ENCODE measurements at places on chromosomes 13 and 19. TPM values are rescaled to one million over a fixed set of nuclear protein-coding genes. Genes with fewer than 3 reads are reported as not detected.

DNA sequence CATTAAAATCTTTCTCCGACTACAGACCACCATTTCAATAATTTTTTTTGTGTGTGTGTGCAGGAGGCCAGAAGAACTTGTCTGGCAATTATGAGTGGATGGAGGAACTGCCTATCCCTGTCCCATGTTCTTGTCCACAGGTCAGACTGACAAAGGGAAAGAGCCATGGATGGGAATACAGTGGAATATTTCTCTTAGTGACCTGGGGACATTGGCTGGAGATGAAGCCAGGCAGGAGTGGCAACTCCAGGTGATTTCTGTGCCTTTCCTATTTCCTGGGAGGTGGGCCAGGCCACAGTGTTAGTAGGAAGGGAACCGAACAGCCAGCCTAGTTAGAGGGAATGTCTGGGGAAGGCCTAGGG, 3.7 kb downstream of the PSG9 start:
- H3K36me3 ChIP-seq, result no peaks in the 10 kb centered on the region
- H3K27ac ChIP-seq, result no peak overlapping the region
- no peaks in the 10 kb centered on the region for H3K27me3 ChIP-seq
- no peaks in the 10 kb centered on the region for H3K4me1 ChIP-seq
- no peak for DNase-seq

The KIR2DL3 gene
- total RNA-seq, result not detected

- H3K36me3 ChIP-seq, result peaks cover 2% of the 10 kb centered on the region
- H3K27me3 ChIP-seq, result no peaks in the 10 kb centered on the region
- peaks cover 8% of the 10 kb centered on the region for H3K4me1 ChIP-seq
- H3K4me3 ChIP-seq, result no peak overlapping the region
Observed at GRCh38 chr13:95083758-95084157, 217.5 kb downstream of the ABCC4 start.

GRCh38 chr19:5130371-5131030, 161.6 kb downstream of the KDM4B start:
- no peak for DNase-seq
- peaks cover 32% of the 10 kb centered on the region for H3K4me1 ChIP-seq
- no peak overlapping the region for H3K27ac ChIP-seq
- H3K36me3 ChIP-seq, result peaks cover 7% of the 10 kb centered on the region
- H3K4me3 ChIP-seq, result no peak overlapping the region

The ZNF585A gene
- total RNA-seq, result 7.1 TPM

GRCh38 chr13:34040863-34041262, 222.9 kb downstream of the RFC3 start:
- no peak overlapping the region for H3K4me3 ChIP-seq
- H3K27ac ChIP-seq, result no peak overlapping the region
- peaks cover 2% of the 10 kb centered on the region for H3K36me3 ChIP-seq
- peaks cover 20% of the 10 kb centered on the region for H3K4me1 ChIP-seq

DNA sequence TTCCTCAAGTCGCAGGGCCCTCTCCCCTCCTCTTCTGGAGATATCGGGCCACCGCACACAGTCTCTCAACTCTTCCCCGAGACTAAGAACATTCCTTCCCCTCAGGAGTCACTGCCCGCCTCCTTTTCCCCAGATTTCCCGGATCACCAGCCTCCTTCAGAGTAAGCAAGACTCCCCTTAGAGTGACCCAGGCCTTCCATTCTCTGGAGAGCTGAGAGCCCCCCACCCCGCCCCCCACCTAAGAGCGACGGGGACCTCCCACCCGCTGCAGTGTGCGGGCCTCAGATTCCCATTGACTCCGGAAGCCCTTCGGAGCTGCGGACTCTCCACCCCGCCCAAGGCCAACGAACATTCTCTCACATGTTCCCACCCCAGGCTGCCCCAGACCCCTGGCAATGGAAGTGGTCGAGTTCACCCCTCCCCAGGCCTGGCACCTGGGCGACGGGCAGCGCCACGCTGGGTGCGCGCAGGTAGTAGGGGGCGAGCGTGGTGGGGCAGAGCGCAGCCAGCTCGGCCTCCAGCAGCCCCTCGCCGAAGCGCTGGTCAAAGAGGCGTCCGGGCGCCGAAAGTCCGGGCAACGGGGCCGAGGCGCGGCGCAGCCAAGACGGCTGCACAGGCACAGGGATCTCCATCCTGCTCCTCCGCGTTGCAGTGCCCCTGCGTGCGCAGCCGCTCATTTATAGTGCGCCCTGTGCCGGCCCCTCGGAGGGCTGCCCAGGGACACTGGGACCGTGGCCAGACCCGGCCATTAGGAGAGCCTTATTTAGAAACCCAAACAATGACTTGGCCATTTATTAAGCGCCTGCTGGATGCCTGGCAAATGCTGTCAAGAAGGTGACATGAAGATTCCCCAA, at the start of gene HSPB6:
HSPB6 (minus strand) TSS at position 653 of the 854 bp plus-strand sequence; CDS start at position 632, 21 bp downstream.
- H3K36me3 ChIP-seq, result peaks cover 8% of the 10 kb centered on the region
- H3K27me3 ChIP-seq, result no peaks in the 10 kb centered on the region
- peak within 1 kb of the TSS; percentile 86 for H3K4me3 ChIP-seq

The RFPL4A gene
- not detected for total RNA-seq

- no peak for DNase-seq
- H3K4me3 ChIP-seq, result peak overlapping the region; percentile 27
- H3K27ac ChIP-seq, result peak overlapping the region; percentile 98
- H3K27me3 ChIP-seq, result no peaks in the 10 kb centered on the region
- peaks cover 13% of the 10 kb centered on the region for H3K4me1 ChIP-seq
Observed at GRCh38 chr19:3451451-3451866, 28.9 kb downstream of the SMIM24 start.

Measured in chondrocyte (in vitro differentiated cells).